ENCODE measurements at places on chromosomes 16 and 17.

DNA sequence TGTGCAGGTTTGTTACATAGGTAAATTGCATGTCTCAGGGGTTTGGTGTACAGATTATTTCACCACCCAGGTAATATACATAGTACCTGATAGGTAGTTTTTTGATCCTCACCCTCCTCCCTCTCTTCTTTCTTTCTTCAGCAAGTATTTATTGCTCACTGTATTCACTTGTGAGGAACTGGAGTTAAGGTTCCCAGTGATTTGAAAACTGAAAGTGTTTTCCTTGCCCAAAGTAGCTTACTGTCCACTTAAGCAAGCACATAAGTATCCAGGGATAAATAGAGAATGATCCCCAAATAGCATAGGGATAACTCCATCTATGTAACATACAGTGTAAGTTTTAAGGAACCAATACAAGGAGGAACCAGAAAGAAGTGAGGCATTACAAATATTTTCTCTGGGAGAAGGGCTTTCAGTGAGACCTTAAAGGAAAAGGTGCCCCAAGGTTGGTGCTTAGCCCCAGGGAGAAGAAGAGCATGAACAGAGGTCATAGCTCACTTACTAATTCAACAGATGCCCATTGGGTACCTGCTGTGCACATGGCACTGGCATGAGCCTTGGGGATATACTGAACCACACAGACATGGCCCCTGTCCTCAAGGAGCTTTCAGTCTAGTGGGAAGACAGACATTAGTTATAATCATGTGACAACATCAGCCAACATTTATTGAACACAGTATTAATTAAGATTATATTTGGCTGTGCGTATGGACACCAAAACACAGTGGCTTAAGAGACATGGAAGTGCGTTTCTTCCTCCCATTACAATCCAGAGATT is 17.0 kb downstream of the MYL4 start:
- DNase-seq, result peak; percentile 21

- no peak for DNase-seq
These were observed 45.0 kb downstream of the NT5M start for GRCh38 chr17:17347956-17348871.

- no peak for DNase-seq
These were observed 9.2 kb downstream of the CA5A start for GRCh38 chr16:87927195-87927562.

- peak; percentile 97 for DNase-seq
These were observed 17.8 kb upstream of the RAI1 start for GRCh38 chr17:17663160-17664063.

DNA sequence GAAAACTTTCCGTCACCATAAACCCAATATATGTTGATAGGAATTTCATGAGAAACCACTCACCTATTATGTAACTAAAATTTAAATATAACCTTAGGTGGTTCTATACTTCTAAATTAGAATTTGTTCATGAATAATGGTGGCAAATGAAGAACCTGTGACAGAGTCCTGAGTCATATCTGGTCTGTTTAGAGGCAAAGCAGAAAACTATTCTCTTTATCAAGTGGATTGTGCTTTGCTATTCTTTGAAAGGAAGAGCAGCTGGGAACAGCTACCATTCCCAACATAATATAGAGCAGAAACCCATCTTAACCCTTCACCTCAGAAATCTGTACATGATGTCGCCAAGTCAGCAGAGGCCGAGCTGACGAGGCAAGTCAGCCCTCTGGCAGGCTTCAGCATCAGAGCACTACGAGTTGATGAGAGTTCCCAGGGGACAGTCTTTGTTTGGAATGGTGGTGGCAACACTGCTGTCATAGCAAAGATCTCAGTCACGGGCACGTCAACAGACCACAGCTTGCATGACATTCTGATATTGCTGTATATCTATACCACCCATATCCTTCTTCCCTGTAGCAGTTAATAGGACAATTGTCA is 631.9 kb upstream of the CA10 start:
- DNase-seq, result no peak

DNA sequence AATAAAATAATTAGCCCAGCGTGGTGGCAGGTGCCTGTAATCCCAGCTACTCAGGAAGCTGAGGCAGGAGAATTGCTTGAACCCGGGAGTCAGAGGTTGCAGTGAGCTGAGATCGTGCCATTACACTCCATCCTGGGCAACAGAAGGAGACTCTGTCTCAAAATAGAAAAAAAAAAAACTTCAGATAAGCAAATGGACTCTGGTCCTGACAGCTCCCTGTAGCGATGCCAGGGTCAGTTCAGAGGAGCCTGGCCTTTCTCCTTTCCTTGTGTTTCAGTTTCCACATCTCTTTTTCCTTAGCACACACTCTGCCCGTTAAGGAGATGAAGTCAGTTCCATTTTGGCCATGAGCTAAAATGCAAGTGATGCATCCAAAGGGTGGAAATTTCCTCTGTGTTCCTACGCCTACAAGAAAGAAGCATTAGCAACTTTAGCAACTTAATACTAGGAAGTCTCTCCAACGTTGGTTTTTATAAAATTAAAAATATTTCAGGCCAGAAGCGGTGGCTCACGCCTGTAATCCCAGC is 11.6 kb upstream of the GRB2 start:
- no peak for DNase-seq

GRCh38 chr17:62802561-62803205 is 5.4 kb downstream of the MARCHF10 start:
- DNase-seq, result no peak

DNA sequence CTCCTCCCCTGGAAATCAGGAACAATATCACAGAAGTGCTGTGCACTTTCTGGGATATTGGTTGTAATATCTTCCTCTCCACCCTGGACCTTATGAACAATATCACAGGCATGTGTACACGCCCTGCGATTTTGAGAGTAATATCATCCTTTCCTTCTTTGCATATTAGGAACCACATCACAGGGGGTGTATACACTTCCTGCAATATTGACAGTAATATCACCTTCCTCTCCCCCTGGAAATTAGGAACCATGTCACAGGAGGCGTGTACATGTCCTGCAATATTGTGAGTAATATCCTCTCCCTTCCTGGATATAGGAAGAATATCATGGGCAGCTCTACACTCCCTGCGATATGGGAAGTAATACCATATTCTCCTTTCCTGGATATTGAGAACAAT is 14.2 kb upstream of the TEKT5 start:
- no peak for DNase-seq

- no peak for DNase-seq
These were observed 2.0 kb upstream of the SLC43A2 start for GRCh38 chr17:1630662-1631061.

DNA sequence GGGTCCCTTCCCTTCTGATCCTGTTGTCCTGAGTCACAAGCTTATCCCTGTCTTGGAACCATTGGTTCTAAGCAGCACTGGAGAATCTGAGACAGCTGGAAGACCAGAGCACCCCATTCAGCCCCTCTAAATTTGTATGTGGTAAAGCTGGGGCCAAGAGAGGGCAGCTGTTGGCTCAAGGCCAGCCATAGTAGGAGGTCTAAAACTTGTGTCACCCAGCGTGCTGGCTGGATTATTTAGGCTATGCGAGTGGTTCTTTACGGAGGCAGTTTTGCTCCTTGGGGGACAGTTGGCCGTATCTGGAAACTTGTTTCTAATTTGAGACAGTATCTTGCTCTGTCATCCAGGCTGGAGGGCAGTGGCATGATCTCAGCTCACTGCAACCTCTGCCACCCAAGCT is 69.6 kb upstream of the GSE1 start:
- no peak for DNase-seq

DNA sequence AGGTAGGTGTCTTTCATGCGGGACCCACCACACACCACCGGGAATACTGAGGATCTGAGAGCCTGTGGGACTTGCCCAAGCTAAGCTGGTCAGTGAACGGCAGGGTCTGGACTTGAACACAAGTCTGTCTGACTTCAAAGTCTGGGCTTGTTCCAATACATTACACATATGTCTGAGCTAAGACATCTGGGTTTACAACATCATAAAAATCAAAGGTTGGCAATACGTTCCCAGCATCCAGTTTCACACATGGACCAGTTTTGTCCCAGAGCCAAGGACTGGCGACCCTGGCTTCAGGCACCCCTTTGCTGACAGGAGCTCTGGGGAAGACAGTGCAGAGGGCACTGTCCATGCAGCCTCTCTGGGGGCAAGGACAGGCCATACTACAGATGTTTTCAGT is 27.9 kb upstream of the AXIN2 start:
- DNase-seq, result no peak

GRCh38 chr16:31201582-31202413 is 762 bp downstream of the PYCARD start:
- DNase-seq, result no peak

DNA sequence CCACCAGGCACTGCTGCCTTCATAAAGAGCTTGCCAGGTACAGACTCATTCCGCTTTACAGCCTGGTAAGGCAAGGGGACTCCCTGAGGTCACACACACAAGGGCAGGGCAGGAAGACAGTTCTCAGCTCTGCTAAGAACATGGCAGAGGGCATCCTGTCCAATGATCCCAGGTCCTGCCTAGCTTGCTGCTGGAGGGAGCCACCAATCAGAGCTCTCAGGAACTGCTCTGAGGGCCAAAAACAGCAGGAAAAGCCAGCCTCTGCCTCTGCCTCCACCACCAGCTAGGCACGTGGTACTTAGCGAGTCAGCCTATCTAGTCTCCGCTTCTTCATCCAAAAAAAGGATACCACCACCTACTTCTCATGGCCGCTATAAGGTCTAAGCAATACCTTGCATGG is 66.1 kb downstream of the GTF3C1 start:
- DNase-seq, result no peak

- no peak for DNase-seq
These were observed 22.9 kb downstream of the CHCT1 start for GRCh38 chr17:60445144-60445543.

- DNase-seq, result no peak
These were observed 12.9 kb downstream of the KRT16 start for GRCh38 chr17:41599680-41600079.

DNA sequence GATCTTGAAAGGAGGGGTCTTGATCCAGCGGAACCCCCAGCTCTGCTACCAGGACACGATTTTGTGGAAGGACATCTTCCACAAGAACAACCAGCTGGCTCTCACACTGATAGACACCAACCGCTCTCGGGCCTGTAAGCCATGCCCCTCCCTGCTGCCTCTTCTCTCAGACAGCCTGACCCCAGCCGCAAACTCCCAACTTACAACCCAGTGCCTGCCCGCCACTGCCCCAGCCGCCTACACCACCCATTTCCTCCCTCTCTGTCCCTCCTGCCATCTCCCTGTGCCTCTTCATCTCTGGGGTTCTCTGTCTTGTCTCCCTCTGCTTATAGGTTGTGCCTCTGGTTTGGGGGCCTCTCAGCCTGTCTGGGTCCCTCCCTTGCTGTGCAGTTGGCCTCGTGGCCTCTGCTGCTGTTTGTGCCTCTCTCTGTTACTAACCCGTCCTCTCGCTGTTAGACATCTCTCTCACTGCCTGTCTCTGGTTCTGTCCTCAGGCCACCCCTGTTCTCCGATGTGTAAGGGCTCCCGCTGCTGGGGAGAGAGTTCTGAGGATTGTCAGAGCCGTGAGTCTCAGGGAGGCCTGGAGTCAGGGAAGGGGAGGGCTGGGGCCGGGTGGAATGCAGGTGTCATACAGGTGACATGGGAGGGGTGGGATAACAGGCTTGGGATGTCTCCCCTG is 9.6 kb downstream of the ERBB2 start:
- DNase-seq, result no peak

DNA sequence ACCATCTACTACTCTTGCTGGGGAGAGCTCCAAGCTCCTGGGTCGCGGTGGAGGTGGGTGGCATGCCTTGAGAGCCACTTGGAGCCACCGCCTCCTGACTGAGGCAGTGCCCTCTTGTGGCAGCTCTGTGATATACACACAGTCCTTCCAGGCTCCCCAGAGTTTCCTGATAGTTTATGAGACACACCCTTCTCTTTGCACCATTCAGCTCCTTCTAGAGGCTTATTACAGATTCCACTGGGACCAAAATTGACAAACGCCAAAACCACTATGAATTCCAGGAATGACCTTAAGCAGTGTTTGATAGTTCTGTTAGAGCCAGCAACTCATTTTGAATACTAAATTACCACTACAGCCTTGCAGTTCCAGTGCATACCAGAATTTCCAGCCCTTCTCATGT is 170.1 kb upstream of the CDH13 start:
- peak; percentile 66 for DNase-seq

DNA sequence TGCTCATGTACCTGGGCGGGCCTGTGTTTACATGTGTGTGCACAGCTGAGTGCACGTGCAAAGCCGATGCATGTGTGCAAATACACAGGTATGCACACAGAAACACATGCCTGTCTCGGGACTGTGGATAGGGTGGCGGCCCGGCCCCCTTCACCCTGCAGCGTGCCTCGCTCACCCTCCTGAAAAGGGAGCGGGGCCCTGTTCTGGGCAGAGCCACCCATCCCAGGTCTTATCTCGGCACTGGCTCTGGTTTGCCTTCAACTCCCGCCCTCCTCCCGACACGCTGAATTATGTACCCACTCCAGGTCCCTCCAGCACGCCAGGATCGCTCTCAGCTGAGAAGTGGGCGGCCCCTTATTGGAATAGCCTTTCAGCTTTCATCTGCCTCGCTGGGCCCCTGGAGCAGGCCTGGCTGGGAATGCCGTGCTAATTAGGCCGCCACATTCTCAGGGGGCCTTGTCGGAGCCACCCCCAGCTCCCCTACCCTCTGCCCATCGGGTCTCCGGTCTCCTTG is 77.8 kb downstream of the RTN4RL1 start:
- DNase-seq, result no peak

- DNase-seq, result no peak
These were observed 9.9 kb downstream of the CCDC182 start for GRCh38 chr17:57735230-57735629.

GRCh38 chr17:40608061-40608581 is 39.5 kb downstream of the SMARCE1 start:
- DNase-seq, result no peak

DNA sequence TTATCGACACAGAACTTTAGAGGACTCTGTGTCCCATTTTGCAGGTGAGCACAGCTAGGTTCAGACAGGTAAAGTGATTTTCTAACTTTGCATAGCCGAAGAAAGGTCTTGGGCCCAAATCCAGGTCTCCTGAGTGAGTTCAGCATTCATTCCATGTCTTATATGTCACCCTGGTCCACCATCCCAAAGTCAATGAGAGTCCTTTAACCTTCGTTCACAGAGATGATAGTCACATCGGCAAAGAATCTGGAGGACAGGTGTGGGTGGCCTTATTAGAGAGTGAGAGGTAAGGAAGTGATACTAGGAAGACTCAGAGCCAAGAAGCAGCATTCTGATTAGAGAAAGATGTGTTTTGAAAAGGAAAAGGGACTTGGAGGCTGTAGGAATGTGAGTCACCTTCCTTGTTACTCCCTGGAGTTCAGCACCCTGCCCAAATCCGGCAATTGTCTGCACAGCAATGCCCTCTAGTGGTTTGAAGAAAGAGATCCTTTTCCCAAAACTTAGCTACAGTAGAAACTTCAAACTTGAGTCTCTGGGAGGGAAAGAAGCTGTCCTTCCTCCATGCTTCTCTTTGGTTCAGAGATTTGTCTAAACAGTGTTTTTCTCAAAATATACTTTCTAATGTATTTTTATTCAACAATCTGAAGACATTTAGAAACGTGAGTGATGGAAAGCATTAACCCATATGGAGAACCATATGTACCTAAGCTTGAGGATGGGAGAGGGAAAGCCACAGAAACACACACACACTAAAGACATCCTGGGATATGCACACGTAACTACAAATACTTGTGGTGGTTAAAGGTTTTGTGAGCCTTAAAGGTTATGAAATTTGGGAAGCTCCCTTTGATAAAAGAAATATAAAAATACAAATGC is 96.4 kb upstream of the SHISA6 start:
- peak; percentile 29 for DNase-seq
